RWPE2 (cell line): ENCODE measurements at places on chromosomes 3 and 15.

GRCh38 chr3:71135373-71136088 is 448.0 kb downstream of the FOXP1 start:
- DNase-seq, result no peak

DNA sequence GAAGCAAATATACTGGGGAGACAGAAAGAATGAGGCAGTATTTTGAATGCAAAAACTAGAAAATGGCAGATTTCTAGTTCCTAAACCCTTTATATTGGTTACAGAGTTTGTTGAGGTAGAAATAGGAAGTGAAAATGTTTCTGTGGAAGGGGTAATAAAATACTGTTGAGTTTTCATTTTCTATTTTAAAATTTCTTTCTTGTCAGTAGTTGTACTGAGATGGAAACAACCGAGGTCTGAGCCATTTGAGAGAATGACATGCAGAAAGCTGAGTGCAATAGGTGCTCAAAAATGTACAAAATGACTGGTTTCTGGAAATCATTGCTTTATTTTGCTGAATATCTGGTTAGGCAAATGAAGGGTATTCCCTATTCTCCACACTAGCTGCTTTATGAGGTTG is 361.4 kb downstream of the CHL1 start:
- DNase-seq, result no peak

- no peak for DNase-seq
These were observed 20.2 kb downstream of the CHST2 start for GRCh38 chr3:143139762-143140161.

DNA sequence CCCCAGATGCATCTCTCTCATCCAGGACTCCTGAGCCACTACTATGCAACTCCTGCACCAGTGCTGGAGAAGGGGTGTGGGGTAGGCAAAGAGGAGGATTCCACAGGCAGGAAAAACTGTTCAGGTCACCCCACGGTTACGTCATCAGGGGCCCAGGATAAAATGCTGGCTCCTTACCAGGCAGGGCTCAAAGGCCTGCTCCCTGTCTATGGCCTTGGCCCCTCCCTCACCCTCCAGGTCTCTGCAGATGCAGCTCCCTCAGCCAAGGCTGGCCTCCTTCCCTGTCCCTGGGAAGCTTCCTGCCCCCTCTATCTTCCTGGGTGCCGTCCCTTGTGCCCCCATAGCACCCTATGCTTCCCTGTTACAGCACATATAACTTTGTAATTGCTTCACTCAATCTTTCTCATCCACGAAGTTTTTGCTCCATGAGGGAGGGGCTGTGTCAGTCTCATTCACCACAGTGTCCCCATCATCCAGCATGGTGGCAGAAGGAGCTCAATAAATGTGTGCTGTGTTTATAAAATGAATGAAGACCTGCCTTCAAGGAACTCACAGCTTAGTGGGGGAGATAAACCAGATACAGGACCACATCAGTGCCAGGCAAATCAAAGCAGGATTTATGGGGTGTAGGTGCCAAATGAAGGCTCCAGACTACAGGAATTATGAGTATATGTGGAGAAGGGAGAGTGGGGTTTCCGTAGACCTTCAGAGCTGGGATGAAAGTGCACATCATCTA is 18.6 kb downstream of the KBTBD13 start:
- peak; percentile 62 for DNase-seq

- DNase-seq, result peak; percentile 37
These were observed 197.9 kb downstream of the XXYLT1 start for GRCh38 chr3:195072916-195073564.

GRCh38 chr3:87771337-87772192 is 287.2 kb downstream of the CGGBP1 start:
- DNase-seq, result no peak
